ENCODE measurements at places on chromosomes 3 and 15. TPM values are rescaled to one million over a fixed set of nuclear protein-coding genes. Genes with fewer than 3 reads are reported as not detected.

DNA sequence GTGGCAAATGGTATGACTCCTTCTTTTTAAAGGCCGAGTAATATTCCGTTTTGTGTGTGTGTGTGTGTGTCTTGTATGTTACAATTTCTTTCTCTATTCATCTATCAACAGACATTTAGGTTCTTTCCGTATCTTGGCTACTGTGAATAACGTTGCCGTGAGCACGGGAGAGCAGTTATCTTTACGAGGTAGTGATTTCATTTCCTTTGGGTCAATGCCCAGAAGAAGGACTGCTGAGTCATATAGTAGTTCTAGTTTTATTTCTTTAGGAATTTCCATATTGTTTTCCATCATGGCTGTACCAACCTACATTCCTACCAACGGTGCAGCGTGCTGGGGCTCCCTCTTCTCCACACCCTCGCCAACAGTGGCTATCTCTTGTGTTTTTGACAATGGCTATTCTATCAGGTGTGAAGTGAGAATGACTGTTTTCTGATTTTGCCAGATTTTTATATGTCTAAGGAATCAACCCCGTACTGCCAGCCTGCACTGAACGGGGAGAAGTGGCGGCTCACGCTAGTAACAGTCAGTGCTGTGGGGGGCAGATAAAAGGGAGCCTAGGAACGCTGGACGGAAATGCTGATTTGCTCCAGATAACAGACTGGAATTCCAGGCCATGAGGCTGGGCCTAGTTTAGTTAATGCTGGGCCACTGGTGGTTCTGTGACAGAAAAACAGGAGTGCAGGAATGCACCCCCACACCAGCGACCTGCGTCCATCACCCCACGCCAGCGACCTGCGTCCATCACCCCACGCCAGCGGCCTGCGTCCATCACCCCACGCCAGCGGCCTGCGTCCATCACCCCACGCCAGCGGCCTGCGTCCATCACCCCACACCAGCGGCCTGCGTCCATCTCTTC lies 168.1 kb downstream of the XXYLT1 start:
- H3K4me1 ChIP-seq, result no peaks in the 10 kb centered on the region
- H3K27ac ChIP-seq, result no peak overlapping the region

GRCh38 chr3:50405249-50405648 lies 45.9 kb upstream of the TMEM115 start:
- H3K4me1 ChIP-seq, result no peaks in the 10 kb centered on the region
- H3K27ac ChIP-seq, result no peak overlapping the region
- no peaks in the 10 kb centered on the region for H3K27me3 ChIP-seq
- no peak for DNase-seq
- H3K36me3 ChIP-seq, result no peaks in the 10 kb centered on the region

DNA sequence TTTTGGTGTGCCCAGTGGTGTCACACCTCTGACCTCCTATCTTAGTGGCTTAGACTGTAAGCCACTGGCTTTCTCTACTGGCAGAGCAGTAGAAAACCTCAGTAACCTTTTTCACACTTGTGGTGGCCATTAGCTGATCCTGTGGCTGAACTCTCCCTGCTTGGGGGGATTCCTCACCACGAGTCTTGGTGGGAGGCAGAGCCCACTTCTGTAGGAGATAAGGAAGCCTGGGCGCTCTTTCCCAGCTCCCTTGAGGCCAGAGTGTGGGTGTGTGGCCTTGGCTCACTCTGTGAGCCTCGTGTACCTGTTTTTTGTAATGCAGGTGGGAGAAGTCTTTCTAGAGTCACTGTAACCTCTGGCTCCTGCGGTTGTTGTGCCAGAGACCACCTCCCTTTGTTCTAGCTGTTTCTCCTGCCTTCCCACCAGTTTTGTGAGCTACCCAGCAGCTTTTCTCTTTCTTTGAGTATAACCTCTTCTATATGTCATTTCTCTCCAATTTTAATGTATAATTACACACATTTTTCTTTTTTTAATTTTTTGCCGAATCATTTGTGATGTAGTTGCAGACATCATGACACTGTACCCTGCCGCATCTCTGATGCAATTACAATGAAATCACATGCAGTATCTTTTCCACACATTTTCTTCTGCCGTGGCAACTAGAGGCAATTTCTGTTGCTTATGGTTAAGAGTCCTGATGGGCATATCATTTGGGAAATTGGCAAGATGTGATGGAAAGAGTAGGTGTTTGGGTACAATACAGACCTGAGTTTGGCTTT lies 13.8 kb downstream of the XCR1 start:
- no peaks in the 10 kb centered on the region for H3K4me1 ChIP-seq
- no peak overlapping the region for H3K4me3 ChIP-seq
- H3K27ac ChIP-seq, result no peak overlapping the region
- no peaks in the 10 kb centered on the region for H3K27me3 ChIP-seq
- DNase-seq, result no peak

GRCh38 chr3:146148468-146148931 lies 12.5 kb downstream of the PLOD2 start:
- H3K27me3 ChIP-seq, result no peaks in the 10 kb centered on the region
- H3K4me3 ChIP-seq, result no peak overlapping the region
- H3K4me1 ChIP-seq, result peaks cover 47% of the 10 kb centered on the region
- DNase-seq, result no peak
- H3K36me3 ChIP-seq, result no peaks in the 10 kb centered on the region
- H3K27ac ChIP-seq, result no peak overlapping the region

- H3K36me3 ChIP-seq, result no peaks in the 10 kb centered on the region
- no peak overlapping the region for H3K27ac ChIP-seq
- H3K4me1 ChIP-seq, result no peaks in the 10 kb centered on the region
- no peak overlapping the region for H3K4me3 ChIP-seq
- no peak for DNase-seq
- no peaks in the 10 kb centered on the region for H3K27me3 ChIP-seq
Observed at GRCh38 chr3:83092521-83093221, 1331.2 kb upstream of the GBE1 start.

INSYN1 gene
- total RNA-seq, result 13.0 TPM

NOP10 gene
- 212 TPM for total RNA-seq

CKMT1A gene
- total RNA-seq, result not detected

LRRC3B gene
- total RNA-seq, result not detected

All from ascending aorta (tissue), 2 donors.